ENCODE measurements at places on chromosomes 2 and 18.

DNA sequence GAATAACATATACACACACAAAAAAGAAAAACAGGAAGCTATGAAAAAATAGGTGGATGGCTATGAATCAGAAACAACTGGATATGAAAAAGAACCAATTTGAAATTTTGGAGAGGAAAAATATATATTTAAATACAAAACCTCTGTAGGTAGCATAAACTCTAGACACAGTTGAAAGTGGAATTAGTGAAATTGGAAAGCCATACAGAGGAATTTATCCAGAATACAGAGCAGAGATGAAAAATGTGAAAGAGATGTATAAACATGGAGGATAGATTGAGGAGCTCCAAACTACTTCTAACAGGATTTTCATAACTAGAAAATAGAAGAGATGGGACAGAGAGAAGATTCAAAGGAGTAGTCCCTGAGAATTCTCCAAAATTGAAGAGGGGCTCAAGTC, 168.8 kb downstream of the SEPTIN10 start:
- no peak for DNase-seq

DNA sequence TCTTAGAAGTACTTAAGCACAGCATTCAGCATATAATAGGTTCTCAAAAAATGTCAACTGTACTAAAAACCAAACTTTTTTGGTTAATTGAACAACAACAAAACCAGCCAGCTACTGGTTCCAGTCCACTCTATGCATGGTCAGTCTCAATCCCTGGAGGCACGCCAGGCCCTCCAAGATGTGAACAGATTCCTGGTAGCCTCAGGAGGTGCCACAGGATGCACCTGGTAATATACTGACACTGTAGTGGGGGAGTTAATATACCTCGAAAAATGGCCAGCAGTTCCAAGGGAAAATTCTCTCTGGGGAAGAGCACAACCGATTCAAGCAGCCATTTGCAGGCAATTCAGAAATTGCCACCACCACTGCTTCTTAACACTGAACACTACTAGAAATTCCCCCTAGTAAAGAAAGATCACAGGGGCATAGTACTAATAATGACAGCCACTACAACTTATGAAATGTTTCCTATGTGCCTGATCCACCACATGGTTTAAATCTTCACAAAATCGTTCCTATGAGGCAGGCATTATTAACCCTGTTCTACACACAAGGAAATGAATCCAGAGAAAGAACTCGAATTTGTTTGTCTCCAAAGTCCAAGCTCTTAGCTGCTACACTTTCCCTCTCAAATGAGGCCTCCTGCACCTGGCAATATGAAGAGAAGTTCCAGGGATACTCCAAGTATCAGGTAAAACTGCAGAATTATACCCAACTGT, 3.4 kb downstream of the MGAT4A start:
- DNase-seq: no peak

DNA sequence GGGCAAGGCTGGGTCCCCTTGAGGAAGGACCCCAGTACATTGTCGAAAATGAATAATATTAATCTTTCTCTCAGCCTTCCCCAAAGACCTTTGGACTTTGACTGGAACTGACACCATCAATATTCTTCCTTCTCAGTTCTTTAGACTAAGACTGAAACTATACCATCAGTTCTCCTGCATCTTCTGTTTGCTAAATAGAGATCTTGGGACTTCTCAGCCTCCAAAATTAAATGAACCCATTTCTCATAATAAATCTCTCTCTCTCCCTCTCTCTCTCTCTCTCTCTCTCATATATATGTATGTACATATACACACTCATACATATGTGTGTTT, 39.7 kb upstream of the VRK2 start:
- DNase-seq: no peak

DNA sequence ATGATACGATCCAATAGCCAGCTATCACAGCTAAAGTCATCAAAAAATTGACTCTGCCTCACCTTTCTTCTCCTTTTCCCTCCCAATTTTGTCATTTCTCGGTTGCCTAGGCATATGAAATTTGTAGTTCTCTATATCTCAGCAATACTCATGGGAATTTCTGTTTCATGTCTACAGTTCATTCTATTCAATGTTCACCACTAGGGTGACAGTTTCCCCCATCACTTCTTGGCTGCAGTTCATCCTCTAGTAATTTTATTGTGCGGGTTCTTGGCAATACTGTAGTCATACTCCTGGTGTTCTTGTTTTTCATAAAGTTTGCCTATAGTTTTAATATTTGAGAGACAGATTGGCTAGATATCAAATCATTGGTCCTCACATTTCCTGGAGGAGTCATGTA, 872.2 kb upstream of the ID2 start:
- DNase-seq: no peak

DNA sequence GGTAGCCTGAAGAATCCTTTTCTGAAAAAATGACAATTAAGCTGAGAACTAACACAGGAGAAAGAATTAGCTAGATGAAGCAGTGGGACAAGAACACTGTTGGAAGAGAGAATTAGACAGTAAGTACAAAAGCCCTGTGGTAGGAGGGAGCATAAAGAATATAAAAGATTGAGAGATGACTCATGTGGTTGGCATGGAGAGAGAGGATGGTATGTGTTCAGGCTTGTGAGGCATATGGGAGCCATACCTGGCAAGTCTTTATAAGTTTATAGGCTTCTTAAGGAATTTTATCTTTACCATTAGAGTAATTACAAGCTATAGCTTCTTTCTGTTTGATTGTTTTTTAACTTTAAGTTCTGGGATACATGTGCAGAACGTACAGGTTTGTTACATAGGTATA, 325.0 kb downstream of the ARL6IP6 start:
- DNase-seq: no peak

- DNase-seq: peak; percentile 2
Observed at GRCh38 chr2:186980787-186981550, 132.0 kb upstream of the ZSWIM2 start.

Data from NCI-H1436 (cell line).